Myometrial cell (primary cell): ENCODE measurements at places on chromosomes 3 and 15. TPM values are rescaled to one million over a fixed set of nuclear protein-coding genes. Genes with fewer than 3 reads are reported as not detected.

The LRRN1 gene
- total RNA-seq, result not detected in 2 replicates

The PROK2 gene
- total RNA-seq, result not detected in 2 replicates

The CSK gene
- 22.2 and 26.6 TPM in 2 replicates for total RNA-seq

The IMPDH2 gene
- total RNA-seq, result 293 and 325 TPM in 2 replicates

The GOLGA8Q gene
- total RNA-seq, result not detected in 2 replicates

The HDC gene
- not detected in 2 replicates for total RNA-seq

The GOLGA6B gene
- not detected in 2 replicates for total RNA-seq

The COLQ gene
- total RNA-seq, result 1.1 and 9.8 TPM in 2 replicates

The CRABP1 gene
- total RNA-seq, result not detected in 2 replicates

The FBN1 gene
- total RNA-seq, result 179 and 231 TPM in 2 replicates

The ACAN gene
- not detected in 2 replicates for total RNA-seq

The CCDC33 gene
- total RNA-seq, result 0.29 and 1.6 TPM in 2 replicates

The CATSPER2 gene
- 0.58 and 2.1 TPM in 2 replicates for total RNA-seq

The MDFIC2 gene
- total RNA-seq, result not detected in 2 replicates
